Activated CD4-positive, alpha-beta T cell treated with anti-CD3 and anti-CD28 coated beads for 4 hours (primary cell): ENCODE measurements at places on chromosomes 12 and 14.

DNA sequence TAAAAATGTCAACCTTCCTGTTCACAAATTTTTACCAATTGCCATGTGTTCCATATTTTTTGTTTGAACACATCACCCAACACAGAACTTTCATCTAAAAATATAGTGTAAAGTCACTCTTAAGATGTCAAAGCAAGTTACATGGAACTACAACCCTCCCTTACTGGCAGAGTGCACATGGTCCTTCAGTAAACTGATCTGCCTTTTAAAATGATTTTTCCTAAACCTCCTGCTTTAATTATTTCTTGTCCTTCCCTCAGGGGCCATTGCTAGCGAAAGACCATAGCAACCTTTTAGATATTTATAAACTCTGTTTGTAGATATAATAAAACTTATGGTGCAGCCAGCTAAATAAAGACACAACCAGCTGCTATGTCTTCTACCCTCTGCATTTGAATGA lies 255.2 kb upstream of the FAR2 start:
- no peak for DNase-seq

DNA sequence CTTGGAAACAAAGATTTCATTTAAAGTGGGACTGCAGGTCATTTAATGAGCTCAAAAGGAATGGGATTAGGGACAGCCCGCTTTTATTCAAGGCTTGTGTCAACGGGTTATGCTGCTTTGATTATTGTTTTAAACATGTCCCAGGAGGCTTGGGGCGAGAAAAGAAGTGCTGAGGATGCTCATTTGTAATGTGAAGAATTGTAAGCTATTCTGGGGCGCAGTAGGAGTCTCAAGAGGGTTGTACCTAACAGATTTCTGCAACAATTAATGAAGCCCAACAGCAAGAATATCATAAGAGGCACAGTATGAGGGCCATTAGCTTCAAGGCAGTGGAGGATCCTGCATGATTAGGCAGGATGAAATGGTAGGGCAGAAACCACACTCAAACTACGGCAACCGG lies 122.5 kb downstream of the KTN1 start:
- no peak for DNase-seq

DNA sequence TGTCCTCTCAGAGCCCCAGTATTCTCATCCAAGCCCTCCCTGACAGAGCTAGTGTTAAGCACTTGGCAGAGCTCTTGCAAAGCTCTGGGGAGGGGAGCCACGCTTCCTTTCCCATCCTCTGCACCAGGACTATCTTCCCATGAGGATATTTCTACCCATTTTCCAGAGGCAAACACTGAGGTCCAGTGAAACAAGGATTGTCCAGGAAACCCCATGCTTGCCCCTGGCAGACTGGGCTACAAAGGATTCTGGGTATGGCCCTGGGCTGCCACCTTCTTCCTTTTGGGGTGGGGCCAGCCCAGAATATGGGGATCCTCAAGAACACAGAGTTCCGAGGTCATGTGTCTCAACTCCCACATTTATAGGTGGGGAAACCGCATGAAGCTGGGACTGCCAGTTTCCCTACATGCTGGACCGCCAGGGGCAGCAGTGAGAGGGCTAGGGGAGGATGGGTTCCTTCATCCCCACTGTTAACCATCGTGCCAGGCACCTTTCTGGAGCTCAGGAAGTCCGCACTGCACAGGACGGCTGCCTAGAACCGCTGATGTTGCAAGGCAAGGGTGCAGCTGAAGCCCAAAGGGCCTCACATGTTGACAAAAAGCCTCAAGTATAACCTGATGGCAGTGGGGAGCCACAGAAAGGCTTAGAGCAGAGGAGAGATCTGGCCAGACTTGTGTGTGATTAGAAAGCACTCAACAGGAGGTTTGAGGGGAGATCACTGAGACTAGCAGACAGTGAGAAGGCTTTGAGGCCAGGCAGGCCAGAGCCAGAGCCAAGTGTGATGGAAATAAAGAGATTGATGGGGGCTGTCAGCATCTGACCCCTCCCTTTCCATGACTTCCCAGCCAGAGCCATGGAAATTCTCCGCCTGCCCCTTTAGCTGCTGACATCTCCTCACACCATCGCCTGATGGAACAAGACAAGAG lies 5.5 kb upstream of the CCDC85C start:
- no peak for DNase-seq

DNA sequence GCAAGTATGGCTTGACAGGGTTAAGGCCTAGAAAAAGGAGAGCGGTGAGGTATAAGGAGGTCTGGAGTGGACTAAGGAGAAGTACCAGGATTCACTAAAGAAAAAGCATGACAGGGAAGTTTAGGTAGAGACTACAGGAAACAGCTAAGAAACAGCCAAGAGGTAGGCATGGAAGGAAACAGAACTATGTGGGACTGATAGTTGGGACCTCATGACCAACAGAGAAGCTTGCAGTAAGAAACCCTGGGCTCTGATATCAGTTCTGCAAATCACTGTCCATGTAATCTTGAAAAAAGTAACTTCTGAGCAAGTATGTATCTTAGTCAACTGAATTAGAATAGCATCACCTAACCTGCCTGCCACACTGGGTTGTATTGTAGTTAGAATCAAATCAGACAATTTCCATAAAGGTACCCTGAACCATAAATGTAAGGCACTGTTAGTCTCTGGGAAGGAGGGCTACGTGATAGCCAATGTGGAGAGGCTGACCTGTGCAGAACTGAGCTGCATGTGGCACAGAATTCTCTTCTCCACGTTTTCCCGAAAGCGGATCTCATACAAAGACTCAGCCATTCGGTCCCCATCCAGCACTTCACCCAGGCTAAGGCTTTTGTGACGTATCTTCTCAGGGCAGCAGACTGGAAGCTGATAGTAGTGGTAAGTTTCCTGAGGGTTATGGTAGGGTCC lies 912 bp downstream of the TM9SF1 start:
- no peak for DNase-seq

GRCh38 chr12:93519859-93520258 lies 52.5 kb downstream of the MRPL42 start:
- DNase-seq: no peak

- no peak for DNase-seq
These were observed 3.2 kb upstream of the GSC start for GRCh38 chr14:94773061-94773648.

- DNase-seq: peak; percentile 88
These were observed 37.1 kb upstream of the FOXJ2 start for GRCh38 chr12:7995266-7995963.
